ENCODE measurements at places on chromosomes 7 and 10. TPM values are rescaled to one million over a fixed set of nuclear protein-coding genes. Genes with fewer than 3 reads are reported as not detected.
A peak's percentile ranks its signal among the peaks of the same experiment; 100 is the strongest.

DNA sequence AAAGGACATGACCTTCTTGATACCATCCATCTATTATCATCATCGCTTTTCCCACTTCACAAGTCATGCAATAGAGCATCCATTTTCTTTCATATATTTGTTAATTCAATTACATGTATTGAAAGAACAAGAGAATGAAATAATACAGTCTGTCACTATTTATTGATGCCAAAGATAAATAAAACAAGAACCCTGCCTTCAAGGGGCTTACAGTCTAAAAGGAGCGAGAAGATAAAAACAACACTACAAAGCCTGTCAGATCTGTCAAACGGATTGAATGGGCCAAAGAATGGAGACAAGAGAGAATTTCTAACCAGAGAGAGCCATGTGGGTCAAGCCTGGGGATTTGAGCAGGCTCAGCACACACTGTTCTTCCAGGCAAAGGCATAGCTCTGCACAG is 15.9 kb downstream of the CPA5 start:
- no peak for DNase-seq

DNA sequence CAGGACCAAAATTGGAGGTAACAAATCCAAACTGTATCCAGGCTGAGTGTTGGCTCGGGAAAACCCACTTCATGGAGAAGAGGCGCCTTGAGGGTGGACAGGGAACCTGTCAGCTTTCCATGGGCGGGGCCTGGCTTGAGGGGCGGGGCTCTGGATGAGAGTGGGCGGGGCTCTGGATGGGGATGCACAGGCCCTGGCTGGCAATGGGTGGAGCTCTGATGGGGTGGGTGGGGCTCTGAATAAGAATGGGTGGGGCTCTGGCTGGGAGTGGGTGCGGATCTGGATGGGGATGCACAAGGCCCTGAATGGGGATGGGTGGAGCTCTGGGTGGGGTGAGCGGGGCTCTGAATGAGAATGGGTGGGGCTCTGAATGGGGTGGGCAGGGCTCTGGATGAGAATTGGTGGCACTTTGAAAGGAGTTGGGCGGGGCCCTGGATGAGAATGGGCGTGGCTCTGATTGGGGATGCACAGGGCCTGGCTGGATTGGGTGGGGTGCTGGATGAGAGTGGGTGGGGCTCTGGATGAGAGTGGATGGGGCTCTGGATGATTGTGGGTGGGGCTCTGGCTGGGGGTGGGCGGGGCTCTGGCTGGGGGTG is 96.6 kb upstream of the NPTX2 start:
- no peak for DNase-seq

- DNase-seq = no peak
Observed at GRCh38 chr7:19815546-19815945, 42.1 kb upstream of the TMEM196 start.

GRCh38 chr10:99913831-99914235 is 95.9 kb downstream of the DNMBP start:
- DNase-seq = no peak

- no peak for DNase-seq
Observed at GRCh38 chr10:86815035-86815617, 58.7 kb downstream of the BMPR1A start.

- DNase-seq = peak; percentile 18
Observed at GRCh38 chr7:98221611-98222532, 10.6 kb downstream of the BHLHA15 start.

- peak; percentile 64 for DNase-seq
Observed at GRCh38 chr10:70672165-70673042, at the start of gene ADAMTS14. Gene ADAMTS14, plus strand, starts transcription at chr10:70672506. Its CDS starts 297 bp downstream, at chr10:70672803.

DNA sequence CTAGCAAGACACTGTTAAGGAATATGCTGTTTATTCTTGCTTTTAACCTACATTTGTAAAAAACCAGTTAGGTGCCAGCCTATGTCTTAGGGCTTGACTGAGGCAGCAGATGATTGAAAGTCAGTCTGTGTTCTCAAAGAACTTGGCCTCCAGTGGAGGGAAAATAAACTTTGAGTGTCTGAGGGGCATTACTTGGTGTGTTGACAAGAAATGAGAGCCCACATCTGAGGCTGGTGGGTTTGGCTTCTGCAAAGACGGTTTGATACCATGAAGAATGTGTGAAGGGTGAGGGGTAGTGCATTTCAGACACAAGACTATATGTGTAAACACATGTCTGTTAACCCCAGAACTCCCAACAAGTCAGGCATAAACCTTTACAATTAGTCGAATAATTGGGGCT is 28.5 kb downstream of the CCSER2 start:
- DNase-seq = no peak

GRCh38 chr7:17620566-17620965 is 319.7 kb downstream of the SNX13 start:
- DNase-seq = no peak

GRCh38 chr7:81624021-81624592 is 145.7 kb downstream of the HGF start:
- DNase-seq = no peak

DNA sequence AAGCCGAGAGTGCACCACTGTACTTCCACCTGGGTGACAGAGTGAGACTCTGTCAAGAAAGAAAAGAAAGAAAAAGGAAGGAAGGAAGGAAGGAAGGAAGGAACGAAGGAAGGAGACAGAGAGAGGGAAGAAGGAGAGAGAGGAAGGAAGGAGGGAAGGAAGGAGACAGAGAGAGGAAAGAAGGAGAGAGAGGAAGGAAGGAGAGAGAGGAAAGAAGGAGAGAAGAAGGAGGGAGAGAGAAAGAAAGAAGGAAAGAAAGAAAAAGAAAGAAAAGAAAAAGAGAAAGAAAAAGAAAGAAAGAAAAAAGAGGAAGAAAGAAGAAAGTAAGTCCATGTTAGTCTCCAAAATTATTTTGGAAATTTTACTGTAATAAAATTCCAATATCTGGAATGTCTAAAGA is 33.4 kb upstream of the RSBN1L start:
- DNase-seq = no peak

- DNase-seq = no peak
Observed at GRCh38 chr7:6012355-6013104, 3.5 kb downstream of the AIMP2 start.

GRCh38 chr10:103706762-103707161 is 148.6 kb downstream of the SH3PXD2A start:
- DNase-seq = no peak

Gene STEAP4
- 105 TPM for total RNA-seq

Gene CALCR
- 0.09 TPM for total RNA-seq

Gene SLC13A1
- total RNA-seq = not detected

Gene HMX3
- total RNA-seq = 0.21 TPM

Gene SLC18A3
- not detected for total RNA-seq

Gene STOX1
- total RNA-seq = 0.68 TPM

Gene BMS1
- total RNA-seq = 14.3 TPM

Gene RBP4
- total RNA-seq = 165 TPM

Measured in left cardiac atrium (tissue), 4 donors.